ENCODE measurements at places on chromosomes 16 and 17.
A peak's percentile ranks its signal among the peaks of the same experiment; 100 is the strongest.

GRCh38 chr17:63477480-63478440 is 899 bp downstream of the ACE start:
- peak; percentile 63 for DNase-seq

- DNase-seq = no peak
These were observed 14.7 kb downstream of the C1QTNF1 start for GRCh38 chr17:79038545-79039135.

DNA sequence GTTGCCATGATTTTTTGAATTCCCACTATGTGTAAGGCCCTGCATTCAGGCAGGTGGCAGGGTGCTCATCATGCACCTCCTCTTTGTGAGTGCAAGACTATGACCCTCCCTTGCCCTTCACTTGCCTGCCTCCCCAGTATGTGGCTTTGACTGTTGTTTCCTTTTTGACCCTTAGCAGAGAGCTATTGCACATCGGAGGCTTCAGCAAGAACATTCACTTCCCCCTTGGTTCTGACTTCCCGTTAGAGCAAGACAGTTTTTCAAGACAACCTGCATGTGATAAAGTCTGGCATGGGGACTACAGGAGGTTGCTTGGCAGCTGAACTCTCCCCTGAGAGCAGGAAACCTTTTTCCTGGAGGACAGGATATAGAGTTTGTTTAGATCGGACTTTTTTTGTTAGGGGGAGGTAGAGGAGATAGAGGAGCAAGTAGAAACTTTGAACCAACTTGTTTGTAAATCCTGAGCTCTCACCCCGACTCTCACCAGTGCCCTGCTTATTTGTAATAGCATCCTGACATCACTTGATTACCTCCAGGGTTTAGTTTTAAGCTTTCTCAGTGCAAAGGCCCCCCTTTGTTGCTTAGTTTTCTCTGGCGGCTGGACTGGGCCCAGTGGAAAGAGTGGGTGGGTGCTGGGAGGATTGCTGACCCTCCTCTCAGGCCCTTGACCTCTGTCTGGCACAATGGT is 34.3 kb downstream of the LIMD2 start:
- no peak for DNase-seq

DNA sequence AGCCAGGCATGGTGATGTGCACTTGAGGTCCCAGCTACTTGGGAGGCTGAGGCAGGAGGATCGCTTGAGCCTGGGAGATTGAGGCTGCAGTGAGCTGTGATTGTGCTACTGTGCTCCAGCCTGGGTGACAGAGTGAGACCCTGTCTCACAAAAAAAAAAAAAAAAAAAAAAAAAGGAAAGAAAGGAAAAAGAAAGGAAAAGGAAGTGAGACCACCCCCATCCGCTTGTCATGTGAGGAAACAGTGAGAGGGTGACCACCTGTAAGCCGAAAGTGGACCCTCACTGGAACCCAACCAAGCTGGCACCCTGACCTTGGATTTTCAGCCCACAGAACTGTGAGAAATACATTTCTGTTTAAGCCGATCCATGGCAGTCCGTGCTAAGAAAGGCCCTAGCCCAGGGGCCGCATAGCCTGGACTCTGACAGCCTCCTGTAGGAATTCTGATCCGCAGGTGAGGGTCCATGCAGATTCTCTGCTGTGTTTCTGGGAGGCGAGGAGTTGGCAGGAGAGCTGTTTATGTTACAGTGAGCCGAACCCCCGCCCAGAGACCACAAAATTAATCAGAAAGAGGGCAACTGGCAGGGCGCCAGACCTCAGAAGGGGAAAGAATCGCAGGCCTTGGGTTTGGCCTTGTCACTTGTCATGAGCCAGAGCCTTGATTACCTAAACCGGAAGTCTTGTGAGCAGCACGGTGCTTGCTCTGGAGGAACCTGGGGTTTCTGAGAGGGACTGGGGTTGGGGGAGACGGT is 945 bp downstream of the SGSH start:
- peak; percentile 45 for DNase-seq

- no peak for DNase-seq
These were observed 3.1 kb upstream of the TEX19 start for GRCh38 chr17:82355770-82356427.

DNA sequence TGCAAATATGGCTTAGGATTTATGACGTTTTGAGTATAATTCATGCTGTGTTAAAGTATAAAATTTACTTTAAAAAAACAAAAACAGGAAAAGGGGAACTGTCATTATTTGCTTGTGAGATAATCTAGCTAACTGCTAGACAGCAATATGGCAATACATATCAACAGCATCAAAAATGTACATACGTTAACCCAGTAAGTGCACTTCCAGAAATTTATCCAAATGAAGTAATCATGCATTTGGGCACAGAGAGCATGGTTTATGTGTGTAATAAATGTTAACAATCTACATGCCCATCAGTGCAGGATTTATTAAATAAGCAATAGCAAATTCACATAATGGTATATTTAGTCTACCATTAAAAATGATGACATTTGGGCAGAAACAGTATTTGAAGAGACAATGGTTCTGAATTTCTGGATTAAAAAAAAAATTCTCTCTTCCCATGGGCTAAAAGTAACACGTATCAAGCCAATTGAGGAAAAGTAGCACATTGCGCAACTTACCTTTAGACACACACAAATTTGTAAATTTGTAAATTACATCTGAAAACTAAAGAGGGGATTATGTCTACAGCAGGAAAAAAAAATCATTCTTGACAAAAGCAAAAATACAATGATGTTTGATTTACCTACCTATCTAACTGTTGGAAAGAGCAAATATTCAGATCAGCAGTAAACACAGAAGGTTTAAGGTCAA is 80.2 kb downstream of the CACNG1 start:
- no peak for DNase-seq

- no peak for DNase-seq
These were observed 14.8 kb downstream of the RFWD3 start for GRCh38 chr16:74651841-74652240.

- no peak for DNase-seq
These were observed 17.2 kb downstream of the NCBP3 start for GRCh38 chr17:3828852-3829232.

GRCh38 chr16:3793161-3793576 is 75.8 kb upstream of the TRAP1 start:
- DNase-seq = no peak

DNA sequence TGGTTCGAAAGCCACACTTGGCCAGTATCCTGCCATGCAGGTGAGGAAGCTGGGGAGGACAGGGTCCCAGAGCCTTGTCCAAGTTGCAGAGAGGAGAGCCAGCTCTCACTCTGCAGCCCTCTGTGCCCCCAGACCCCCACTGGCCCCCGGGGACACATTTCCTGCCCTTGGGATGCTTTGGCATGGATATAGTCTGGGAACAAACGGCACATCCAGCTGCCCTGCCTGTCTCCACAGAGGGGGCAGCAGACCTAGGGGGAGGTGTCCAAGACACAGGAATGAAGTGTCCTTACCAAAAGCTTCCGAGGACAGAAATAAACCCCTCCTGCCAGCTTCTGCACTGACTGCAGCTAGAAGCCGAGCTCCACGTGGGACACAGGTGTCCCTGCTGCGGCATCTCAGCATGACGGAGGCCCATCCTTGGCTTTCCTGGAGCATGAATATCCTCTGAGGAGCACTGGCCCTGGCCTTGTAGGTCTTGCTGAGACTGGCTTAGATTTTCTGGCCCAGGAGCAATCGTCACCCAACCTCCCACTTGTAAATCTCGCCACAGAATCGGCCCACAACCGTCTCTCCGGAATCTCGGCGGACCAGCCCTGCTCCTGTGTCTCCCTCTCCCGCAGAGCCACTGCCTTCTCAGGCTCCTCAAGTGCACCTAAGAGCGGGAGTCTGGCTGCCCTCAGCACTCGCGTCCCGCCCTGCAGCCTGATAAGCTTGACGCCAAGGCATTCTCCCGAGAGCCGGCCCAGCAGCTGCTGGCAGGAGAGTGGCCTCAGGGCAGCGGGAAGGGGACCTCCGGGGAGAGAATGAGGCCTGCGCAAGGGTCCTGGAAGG is 1.1 kb upstream of the CAPN15 start:
- no peak for DNase-seq

GRCh38 chr16:77675464-77676324 is 46.6 kb upstream of the NUDT7 start:
- peak; percentile 81 for DNase-seq

GRCh38 chr17:4116516-4116915 is 26.3 kb downstream of the ZZEF1 start:
- no peak for DNase-seq

GRCh38 chr16:66483689-66484452 is 56.8 kb downstream of the BEAN1 start:
- DNase-seq = peak; percentile 73

DNA sequence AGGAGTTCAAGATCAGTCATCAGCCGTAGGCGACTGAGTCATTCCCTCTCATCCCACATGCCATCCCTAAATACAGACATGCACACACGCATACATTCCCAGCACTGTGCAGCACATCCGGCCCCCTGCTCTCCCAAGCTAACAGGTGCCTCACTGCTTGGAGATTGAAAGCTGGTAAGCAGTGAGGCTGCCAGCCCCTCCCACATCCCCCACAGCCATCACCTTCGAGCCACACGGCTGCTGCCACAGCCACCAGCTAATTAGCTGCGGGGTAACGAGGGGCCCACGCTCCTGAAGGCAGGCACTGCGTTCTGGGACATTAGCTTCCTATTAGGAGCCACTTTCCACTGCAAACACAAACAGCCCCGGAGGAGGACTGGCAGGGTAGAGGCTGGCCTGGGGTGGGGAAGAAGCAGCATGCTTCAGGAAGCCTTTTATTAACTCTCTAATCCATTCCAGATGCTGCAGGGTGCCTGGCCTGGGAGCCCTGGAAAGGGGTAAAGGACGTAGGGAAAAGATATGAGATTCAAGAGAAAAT is 179.6 kb downstream of the CCT6B start:
- no peak for DNase-seq

- DNase-seq = peak; percentile 15
These were observed 192.6 kb downstream of the MYO1D start for GRCh38 chr17:32684087-32684958.

GRCh38 chr17:65071861-65072260 is 15.3 kb upstream of the GNA13 start:
- no peak for DNase-seq

DNA sequence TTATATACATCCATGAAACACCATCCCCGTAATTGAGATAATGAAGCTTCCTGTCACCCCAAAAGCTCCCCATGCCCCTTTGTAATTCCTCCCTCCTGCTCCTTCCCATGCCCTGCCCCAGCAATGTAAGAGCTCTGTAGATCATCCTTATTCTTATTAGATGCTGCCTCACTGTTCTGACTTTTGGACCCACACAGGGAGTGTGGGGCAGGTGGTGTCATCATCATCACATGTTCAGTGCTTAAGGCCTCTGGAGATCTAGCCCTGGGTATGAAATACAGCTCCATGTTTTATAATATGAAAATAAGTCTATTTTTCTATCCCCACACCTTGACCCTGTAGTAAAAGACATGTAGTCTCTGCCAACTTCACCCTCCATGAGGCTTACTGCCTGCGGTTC is 1.9 kb downstream of the XAF1 start:
- no peak for DNase-seq

DNA sequence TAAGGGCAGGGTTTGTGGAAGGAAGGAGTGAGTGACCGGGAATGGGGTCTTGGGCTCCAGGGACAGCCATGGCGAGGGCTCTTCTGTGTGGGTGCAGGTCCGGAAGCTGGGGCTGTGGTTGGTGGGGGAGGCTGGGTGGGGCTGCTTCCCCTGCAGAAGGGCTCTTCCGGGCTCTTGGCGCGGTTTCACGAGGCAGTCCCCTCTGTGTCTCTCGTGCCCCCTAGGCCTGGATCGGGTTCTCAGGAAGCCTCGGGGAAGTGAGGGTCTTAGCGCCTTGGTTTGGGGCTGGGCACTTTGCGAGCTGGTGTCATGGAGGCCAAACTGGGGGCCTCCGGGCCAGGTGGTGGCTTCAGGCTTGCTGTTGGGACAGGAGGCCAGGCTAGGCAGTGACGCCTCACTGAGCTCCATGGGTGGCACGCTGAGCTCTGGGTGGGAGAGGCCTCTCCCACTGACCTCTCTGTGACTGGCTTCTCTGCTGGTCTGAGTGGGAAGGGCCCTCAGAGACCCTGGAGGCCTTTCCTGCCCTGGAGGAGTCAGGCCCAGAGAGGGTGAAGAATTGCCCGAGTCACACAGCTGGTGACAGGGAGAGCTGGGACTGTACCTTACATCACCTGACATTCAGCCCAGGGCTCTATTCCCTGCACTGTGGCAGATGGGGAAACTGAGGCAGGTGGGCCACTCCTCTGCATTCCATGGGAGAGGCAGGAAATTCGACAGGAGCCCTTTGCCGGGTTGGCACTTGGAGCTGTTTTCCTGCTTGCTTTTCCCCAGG is 8.2 kb downstream of the ADCY7 start:
- no peak for DNase-seq

Measured in NCI-H1436 (cell line).